Stimulated activated CD8-positive, alpha-beta memory T cell treated with anti-CD3 and anti-CD28 coated beads, Interleukin-2, amount 100 ng/mL, for 48 hours (primary cell): ENCODE measurements at places on chromosomes 16 and 17.

GRCh38 chr16:9125658-9126505 is 34.4 kb downstream of the HAPSTR1 start:
- no peak for DNase-seq

- DNase-seq = no peak
Observed at GRCh38 chr17:70767102-70767701, 597.9 kb downstream of the KCNJ2 start.

DNA sequence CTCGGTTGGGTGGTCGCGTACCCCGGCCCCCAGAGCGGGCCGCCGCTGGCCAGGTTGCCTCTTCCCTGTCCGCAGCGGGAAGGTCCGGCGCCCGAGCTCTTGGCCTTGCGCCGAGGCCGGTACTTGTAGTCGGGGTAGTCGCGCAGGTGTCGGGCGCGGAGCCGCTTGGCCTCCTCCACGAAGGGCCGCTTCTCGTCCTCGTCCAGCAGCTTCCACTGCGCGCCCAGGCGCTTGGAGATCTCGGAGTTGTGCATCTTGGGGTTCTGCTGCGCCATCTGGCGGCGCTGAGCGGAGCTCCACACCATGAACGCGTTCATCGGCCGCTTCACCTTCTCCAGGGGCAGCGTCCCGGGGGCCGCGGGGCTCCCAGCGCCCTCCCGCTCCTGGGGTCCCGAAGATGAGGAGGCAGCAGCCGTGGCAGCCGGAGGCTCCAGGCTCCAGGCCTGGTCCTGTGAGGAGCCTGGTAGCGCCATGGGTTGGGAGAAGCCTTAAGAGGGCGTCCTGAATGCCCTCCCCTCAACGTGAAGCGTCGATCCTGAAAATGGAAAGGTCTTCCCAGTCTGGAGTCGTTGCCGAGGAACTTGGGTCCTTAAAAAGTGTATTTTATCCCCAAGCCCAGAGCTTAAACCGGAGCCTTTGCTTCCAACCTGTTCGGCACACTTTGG is 558 bp downstream of the SOX15 start:
- peak; percentile 47 for DNase-seq

DNA sequence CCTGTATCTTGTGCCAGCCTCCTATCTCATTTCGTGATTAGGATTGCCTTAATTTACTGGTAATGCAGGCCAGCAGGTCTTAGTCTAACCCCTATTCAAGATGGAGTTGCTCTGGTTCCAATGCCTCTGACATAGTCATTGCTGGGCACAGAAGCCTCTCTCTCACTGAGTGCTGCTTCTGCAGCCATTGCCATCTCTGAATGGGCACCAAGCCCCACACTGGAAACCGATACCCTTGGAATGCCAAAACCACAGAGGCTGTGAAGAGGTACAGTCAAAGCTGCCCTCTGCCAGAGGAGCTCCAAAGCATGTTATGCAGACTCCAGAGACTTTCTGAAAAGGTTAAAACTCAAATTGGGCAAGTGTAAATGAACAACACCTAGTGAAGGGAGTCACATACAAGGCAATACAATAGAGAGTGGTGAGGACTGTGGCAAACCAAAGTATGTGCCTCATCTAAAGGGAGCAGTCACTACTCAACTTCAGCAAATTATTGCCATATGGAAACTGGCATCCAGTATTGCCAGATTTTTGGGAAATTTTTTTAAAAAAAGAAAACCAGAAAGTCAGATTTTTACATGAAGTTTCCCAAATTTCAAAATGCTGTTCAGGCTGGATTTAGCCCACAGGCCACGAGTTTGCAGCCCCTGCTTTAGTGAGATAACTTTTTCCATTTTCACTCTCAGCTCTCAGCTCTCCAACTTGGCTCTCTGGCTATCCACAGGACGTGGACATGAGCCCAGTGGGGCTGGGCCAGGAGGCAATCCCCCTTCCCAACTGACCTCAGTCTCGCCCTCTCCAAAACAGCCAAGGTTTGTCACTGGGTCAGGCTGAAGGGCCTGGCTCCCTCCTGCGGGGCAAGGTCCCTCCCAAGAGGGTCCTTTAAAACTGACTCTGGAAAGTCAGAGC is 2.1 kb upstream of the MMP2 start:
- DNase-seq = no peak

DNA sequence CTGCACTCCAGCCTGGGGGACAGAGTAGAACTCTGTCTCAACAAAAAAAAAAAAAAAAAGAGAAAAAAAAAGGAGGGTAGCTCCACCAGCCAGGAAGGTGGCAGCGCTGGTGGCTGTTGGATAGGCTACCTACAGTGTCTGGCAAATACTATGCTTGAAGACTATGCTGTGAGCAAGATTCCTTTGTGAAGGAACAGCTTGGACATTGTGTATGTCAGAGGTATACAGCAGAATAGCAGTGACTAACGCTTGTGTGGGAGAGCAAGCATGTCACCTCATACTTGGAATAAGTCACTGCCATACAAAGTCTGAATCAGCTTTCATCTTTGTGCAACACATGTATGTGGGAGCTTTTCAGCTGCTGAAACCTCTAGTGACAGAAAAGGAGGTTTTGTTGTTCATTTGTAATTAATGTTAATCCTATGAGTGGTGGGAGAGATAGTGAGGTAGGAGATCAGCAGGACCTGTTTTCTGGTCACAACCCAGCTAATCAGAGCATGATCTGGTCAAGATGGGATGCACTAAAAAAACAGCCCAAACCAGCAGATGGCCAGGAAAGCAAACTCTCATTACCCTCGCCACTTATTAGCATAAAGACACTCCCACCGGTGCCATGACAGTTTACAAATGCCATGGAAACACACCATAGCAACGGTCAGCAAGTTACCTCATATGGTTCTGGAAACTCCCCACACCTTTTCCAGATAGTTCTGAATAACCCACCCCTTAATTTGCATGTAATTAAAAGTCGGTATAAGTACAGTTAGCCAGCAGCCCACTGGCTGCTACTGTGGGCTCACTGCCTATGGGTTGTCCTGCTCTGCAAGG is 6.8 kb upstream of the ITGAD start:
- DNase-seq = no peak

DNA sequence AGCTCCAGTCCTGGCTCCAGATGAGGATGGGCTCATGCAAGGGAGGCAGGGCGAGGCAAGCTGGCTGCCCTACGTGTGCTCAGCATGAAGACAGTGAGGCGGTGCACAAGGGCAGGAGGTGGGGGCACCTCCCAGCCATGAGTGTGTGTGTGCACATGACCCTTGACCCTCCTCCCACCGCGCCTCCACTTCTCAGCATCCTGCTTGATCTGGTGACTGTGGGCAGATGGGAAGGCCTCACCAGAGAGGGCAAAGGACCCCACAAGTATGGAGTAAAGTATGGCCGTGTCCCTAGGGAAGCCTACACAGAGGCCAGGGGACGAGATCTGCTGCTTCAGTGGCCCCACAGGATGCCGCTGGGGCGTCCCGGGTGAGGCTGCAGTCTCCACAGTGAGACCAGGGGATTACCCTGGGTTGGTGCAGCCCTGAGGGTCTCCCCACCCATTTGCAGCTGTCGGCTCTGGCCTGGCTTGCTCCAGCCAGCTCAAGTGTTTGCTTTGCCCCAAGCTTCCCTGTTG is 7.9 kb upstream of the RNF222 start:
- no peak for DNase-seq

- DNase-seq = no peak
Observed at GRCh38 chr16:2083876-2084780, 36.3 kb downstream of the TSC2 start.

DNA sequence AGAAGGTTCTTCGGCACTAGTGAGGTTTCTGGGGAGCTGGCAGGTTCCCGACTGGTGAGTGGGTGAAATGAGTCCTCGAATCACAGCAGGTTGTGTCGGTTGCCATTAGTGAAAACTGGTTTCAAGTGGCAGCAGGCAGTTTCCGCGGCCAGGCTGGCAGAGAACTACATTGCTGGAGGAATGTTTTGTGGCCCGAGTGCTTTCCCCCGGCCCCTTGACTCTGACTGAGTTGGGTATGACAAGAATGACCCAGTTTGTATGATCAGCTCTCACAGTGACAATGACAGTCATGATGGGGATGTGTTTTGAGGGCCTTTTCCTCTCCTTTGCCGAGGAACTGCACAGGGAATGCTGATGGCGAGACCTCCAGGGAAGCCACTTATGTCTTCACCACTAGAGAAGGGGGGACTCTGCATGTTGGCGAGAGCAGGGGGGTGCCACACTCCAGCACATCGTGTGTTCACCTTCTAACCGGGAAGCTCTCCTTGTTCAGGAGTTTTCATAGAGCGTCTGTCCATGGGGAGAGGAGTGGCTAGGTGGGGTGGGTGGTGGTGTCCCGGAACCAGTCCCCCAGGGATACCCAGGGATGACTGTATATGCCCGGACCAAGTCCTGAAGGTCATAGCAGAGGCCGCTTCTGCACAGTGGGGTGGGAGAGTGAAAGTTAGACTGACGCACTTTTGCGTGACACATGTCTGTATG is 206.0 kb upstream of the CHMP6 start:
- no peak for DNase-seq

GRCh38 chr16:56316545-56316944 is 108.8 kb downstream of the AMFR start:
- DNase-seq = no peak

GRCh38 chr16:12305847-12306801 is 329.6 kb downstream of the SNX29 start:
- no peak for DNase-seq

DNA sequence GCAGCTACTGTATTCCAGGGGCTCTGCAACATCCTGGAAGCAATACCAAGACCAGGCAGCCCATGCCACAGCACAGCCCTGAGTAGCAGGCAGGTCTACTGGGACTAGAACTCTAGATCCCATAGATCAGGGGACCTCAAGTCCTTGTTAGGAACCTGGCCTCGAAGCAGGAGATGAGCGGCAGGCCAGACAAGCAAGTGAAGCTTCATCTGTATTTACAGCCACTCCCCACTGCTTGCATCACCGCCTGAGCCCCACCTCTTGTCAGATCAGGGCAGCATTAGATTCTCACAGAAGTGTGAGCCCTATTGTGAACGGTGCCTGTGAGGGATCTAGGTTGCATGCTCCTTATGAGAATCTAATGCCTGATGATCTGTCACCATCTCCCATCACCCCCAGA is 295.7 kb upstream of the TNRC6C start:
- no peak for DNase-seq

GRCh38 chr16:1825381-1825863 is 1.2 kb downstream of the HAGH start:
- no peak for DNase-seq

- DNase-seq = no peak
Observed at GRCh38 chr17:36184023-36184765, 7.8 kb upstream of the TBC1D3B start.

DNA sequence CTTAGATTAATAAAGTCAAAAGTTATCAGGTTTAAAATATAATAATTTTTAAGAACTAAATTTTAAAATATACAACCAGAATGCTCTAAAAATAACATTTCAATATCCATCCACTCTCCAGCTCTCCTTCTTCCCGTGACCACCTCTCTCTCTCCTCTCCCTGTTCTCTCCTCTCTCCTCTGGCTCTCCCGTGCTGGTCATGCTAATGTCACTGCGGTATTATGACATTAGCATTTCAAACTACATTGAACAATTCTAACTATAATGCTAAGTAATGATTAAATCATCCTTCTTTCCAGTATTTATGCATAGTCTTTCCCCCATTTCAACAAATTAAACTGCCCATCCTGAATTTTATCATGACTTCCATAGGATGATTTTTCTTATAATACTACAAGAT is 154.7 kb downstream of the CEP112 start:
- no peak for DNase-seq

GRCh38 chr17:16243385-16243784 is 26.4 kb downstream of the PIGL start:
- no peak for DNase-seq

GRCh38 chr17:78141437-78142118 is 4.6 kb upstream of the C17orf99 start:
- DNase-seq = no peak

DNA sequence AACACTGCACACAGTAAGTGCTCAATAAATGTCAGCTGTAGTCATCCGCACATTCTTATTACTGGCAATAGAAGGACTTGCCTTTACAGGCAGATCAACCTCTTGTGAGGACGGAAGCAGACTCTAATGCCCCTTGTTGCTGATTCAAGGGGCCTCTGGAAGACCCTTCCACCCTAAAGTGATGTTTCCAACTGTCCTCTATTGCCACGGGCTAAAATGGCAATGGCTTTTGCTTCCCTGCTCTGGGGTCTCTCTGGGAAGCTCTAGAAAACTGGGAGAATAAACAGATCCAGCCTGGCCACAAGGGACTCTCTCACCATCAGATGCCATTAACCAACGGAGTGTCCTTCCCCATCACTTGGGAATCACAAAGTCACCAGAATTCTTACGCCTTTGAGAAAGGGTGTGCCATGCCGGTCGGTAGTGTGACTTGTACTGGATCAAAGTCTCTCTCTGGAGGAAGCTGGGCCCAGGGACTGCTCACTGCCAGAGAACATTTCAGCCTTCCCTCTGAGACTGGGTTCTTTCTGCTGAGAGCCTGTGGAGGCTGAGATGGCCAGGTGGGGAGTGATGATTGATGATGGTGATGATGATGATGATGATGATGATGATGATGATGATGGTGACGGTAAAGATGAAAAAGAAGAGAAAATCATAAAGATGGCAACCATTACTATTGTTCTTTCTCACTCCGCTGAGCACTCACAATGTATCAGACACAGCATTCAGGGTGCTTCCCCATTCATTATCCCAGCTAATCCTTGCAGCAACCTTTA is 146.8 kb downstream of the CYLD start:
- DNase-seq = no peak

DNA sequence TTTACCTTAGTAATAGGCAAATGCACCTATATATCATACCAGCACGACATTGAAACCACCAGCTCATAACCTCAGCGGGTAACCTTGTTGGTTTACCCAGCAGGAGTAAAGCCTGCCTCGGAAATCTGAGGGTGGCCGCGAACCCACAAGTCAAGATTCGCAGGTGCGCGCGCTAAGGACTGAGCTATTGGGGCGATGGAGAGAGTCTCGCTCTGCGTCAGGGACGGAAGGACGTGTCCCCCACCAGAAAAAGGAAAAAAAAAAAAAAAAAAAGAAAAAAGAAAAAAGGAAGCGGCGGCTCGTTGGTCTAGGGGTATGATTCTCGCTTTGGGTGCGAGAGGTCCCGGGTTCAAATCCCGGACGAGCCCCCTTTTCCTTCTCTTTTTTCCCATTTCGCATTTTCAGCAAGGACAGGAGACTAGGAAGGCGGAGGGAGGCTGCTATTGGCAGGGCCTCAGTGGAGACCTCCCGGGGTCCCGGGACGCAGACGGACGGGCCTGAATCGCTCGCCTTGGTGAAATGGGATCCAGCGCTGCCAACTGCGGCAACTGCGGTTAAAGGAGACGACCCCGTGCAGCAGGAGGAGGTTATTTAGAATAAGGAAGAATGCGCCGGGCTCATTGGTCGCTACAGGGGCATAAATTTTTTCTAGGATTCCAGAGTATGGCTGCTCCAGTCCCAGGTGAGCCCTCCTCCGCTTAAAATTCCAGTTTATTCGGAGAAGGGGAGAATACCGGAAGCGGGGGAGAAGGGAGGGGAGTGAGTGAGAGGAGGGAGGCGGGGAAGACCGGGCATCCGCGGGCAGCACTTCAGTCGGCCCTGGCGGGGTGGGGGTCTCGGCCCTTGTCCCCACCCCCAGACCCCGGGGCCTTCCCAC is at the start of gene OR1F1:
Gene OR1F1, plus strand, starts transcription at position 407 of the 877 bp plus-strand sequence.
- peak; percentile 58 for DNase-seq
